Muscle of arm (tissue), 14 donors: ENCODE measurements at places on chromosomes 3 and 15. TPM values are rescaled to one million over a fixed set of nuclear protein-coding genes. Genes with fewer than 3 reads are reported as not detected.

ZBTB47 gene
- polyA plus RNA-seq = 32.1 TPM

ARHGEF3 gene
- polyA plus RNA-seq = 38.4 TPM

WDR76 gene
- polyA plus RNA-seq = 21.5 TPM

GPR27 gene
- polyA plus RNA-seq = 3.1 TPM

COL6A6 gene
- polyA plus RNA-seq = 79.3 TPM

NR1D2 gene
- polyA plus RNA-seq = 17.7 TPM

CCR8 gene
- polyA plus RNA-seq = not detected

CDCP1 gene
- polyA plus RNA-seq = 0.45 TPM

TEX9 gene
- 4.8 TPM for polyA plus RNA-seq

WDR72 gene
- 0.25 TPM for polyA plus RNA-seq

GABRR3 gene
- not detected for polyA plus RNA-seq

CFAP20DC gene
- not detected for polyA plus RNA-seq

HRH1 gene
- polyA plus RNA-seq = 3.7 TPM

GHRL gene
- 0.96 TPM for polyA plus RNA-seq

CHRNA7 gene
- polyA plus RNA-seq = 5.1 TPM

FAM107A gene
- 1.4 TPM for polyA plus RNA-seq

GOLGA8R gene
- polyA plus RNA-seq = 11.9 TPM

SLITRK3 gene
- polyA plus RNA-seq = 0.19 TPM

MITF gene
- not detected for polyA plus RNA-seq

CCDC39 gene
- not detected for polyA plus RNA-seq

SCAANT1 gene
- polyA plus RNA-seq = not detected

TADA3 gene
- polyA plus RNA-seq = 50.2 TPM

ZPLD1 gene
- polyA plus RNA-seq = not detected
